ENCODE measurements at places on chromosomes 2 and 18.

GRCh38 chr2:221792971-221793521, 220.9 kb upstream of the EPHA4 start:
- DNase-seq = no peak

DNA sequence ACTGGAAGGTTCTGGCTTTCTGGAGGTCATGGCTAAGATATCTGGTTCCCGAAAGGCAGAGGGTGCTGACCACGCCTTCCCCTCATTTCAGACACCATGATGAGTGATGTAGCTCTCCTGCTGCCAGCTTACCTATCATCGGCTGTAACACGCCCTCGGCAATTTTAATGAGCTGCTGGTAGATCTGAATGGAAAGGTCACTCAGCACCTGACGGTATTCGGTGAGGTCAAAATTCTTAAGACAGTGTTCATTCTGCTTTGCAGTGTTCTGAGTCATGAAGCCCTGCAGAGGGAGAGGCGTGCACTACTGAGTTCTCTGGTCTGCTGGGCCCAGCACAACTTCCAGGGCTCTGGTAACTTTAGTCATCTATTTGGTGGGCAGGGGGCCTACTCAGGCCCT, 25.7 kb upstream of the ACAA2 start:
- no peak for DNase-seq

- no peak for DNase-seq
Observed at GRCh38 chr2:172927641-172928357, 147.8 kb upstream of the MAP3K20 start.

DNA sequence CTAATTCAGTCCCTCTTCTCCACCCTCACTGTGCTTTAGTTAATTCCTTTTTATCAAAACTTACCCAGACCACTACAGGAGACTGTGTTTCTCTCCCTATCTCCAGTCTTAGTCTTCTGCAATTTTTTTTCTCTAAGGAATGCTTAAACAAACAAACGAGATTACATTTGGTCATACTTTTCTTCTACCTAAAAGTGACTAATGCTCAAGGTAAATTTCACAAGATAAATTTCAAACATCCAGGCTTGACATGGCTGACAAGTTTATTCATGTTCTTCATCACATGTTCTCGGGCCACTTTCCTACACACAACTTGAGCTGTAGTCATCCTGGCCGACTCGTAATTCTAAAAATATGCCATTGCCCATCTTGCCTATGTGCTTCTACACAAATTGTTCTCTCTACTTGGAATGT, 23.2 kb upstream of the ACSL3 start:
- DNase-seq = no peak

GRCh38 chr2:66874411-66874810, 439.5 kb downstream of the MEIS1 start:
- DNase-seq = no peak

DNA sequence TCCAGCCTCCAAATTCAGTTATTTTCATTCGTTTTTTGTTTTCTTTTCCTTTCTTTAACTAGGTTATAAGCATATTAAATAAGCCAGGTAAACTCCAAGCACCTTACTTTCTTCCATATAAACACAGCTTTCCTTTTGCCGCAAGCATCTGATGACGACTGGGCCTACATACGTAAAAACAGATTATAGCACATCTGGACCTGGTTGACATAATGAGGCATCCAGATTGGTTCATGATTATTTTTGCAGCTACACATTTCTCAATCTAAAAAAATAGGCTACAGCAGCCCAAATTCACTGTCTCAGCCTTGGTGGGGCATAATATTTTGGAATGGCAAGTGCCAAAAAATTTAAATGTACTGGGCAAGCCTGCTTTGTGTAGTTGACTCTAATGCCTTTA, 7.7 kb downstream of the CYP1B1 start:
- DNase-seq = no peak

DNA sequence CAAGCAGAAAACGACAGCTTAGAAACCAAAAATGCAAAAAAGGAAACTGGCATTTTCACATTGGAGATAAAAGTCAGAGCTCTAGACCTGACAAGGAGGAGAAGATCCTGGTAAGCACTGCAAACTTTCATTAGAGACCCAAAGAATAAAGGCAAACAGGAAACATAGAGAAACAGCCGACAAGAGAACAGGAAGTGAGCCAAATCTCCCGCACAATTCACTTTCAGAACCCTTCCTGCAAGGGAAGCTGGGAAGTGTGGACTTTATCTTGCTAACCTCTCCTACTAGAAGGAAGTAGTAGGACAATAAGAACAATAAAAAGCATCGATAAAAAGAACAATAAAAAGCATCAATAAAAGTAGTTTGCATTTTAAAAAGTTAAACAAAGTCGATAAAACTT, 417.8 kb upstream of the SPHKAP start:
- no peak for DNase-seq

DNA sequence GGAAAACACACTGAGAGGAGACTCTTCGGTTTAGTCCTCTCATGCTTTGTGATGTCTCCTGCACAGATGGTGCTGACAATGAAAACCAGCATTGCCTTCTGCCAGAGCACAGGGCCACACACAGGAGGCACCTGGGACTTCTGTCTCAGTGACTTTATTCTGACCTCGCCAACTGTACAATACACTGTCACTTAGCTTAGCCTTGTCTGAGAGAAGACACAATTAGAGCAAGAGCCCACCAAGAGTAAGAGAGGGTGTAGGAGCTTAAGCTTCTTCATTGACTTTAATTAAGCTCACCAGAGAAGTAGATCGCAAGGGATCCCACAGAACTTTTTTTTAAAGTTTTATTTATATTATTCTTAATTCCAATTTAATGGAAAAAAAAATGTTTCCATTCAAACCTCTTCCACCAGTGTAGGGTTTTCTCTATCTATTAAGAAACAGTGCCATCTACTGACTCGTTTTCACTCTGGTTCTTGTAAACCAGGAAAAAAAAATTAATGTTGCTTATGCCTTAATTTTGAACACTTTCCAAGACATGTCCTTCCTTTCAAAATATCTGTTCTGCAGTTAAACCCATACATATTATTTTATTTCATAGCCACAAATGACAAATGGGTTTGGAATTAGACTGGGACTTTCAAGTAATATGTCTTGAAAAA, 42.4 kb upstream of the DDX18 start:
- no peak for DNase-seq

GRCh38 chr2:55693181-55694125, at the start of gene PNPT1:
TSS of gene PNPT1 (minus strand) at chr2:55693844. CDS start at chr2:55693823, 21 bp downstream.
- peak; percentile 85 for DNase-seq

Data from stimulated activated CD8-positive, alpha-beta memory T cell treated with anti-CD3 and anti-CD28 coated beads, Interleukin-12 subunit alpha, Interleukin-12 subunit beta, amount 100 ng/mL, for 1 hour (primary cell).